ENCODE measurements at places on chromosomes 2 and 18.
A peak's percentile ranks its signal among the peaks of the same experiment; 100 is the strongest.

GRCh38 chr2:42663106-42663780 is 94.8 kb downstream of the MTA3 start:
- peak; percentile 85 for DNase-seq

DNA sequence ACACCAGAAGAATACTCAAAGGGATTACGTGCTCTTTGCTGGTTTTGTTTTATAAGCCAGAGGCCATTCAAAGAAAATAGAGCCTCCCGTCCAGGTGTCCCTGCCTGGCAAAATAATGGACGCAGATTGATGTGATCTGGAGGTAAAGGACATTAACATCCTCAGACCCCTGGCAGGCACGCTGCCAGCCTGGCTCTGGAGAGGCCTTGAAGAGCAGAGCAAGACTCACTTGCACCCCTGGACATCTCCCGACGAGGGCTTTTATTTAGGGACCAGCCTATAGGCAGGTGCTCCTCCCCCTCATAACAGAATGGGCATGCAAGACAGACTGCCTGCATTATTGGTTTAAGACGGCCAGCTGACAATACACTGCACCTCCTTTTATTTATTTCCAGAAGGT is 291.3 kb downstream of the BCL11A start:
- no peak for DNase-seq

DNA sequence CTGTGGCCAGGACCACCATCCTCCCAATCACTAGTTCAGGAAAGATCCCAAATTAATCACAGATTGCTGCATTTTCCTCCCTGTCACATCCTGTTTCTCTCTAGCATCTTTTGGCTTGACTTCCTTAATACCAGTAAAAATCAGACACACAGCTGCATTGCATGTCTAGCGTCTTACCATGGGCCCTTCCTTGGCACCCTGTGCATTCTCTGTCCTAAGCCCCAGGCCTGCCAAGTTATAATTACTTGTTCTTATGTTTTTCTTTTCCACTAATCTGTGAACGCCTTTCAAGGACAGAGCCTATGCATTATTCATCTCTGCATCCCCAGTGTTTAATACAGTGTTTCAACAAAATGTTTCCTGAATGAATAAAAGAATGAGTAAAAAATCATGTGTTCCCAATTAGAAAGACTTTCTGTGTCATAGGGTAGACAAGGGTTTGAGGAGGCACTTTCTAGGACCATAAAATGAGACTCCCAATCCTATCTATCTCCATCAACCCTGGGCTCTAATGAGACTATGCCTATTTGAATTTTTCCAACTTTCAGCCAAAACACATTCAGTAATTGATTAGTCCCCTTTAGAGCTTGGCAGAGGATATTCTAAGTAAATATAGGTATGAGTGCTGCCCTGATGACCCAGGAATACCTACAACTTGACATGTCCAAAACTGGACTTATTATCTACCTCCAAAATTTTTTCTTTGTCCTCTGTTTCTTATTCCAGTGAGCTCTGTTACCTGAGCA is 10.3 kb upstream of the NT5C1B start:
- no peak for DNase-seq

GRCh38 chr2:181613241-181613640 is 43.7 kb downstream of the CERKL start:
- no peak for DNase-seq

- no peak for DNase-seq
Measured at GRCh38 chr18:26734760-26735159, 130.7 kb downstream of the AQP4 start.

GRCh38 chr2:67055387-67056304 is 341.5 kb upstream of the ETAA1 start:
- DNase-seq, result no peak

DNA sequence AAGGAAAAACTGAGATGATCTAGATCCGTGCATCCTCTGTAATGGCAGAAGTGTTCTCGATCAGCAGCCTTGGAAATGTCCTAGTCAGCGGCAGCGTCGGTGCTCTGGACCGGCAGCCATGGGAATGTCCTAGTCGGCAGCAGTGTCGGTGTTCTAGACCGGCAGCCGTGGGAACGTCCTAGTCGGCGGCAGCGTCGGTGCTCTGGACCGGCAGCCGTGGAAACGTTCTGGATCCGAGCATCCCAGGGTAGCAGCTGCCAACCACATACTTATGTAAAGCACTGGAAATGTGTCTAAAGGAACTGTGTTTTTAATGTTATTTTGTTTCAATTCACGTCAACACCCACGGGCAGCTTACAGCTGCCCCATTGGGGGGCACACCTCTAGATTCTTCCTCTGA is 58.7 kb downstream of the GBX2 start:
- no peak for DNase-seq
